Left lung (tissue), 14 donors: ENCODE measurements at places on chromosomes 6 and 20. TPM values are rescaled to one million over a fixed set of nuclear protein-coding genes. Genes with fewer than 3 reads are reported as not detected.

Gene CCN5
- 0.45 TPM for polyA plus RNA-seq

Gene SIGLEC1
- 2.7 TPM for polyA plus RNA-seq

Gene GRIK2
- 0.66 TPM for polyA plus RNA-seq

Gene GUCA1A
- polyA plus RNA-seq: not detected

Gene MYCT1
- polyA plus RNA-seq: 33.4 TPM

Gene FAM83C
- not detected for polyA plus RNA-seq

Gene MACROD2
- polyA plus RNA-seq: 8.5 TPM

Gene SEMG1
- polyA plus RNA-seq: not detected

Gene NHSL1
- 90.2 TPM for polyA plus RNA-seq

Gene PTK7
- polyA plus RNA-seq: 288 TPM

Gene LPA
- 0.23 TPM for polyA plus RNA-seq

Gene VSTM2L
- polyA plus RNA-seq: 21.0 TPM

Gene DDX43
- polyA plus RNA-seq: 1.2 TPM

Gene CST3
- 189 TPM for polyA plus RNA-seq

Gene IL20RA
- polyA plus RNA-seq: 2.6 TPM

Gene MYH7B
- polyA plus RNA-seq: 2.0 TPM

Gene PNPLA1
- polyA plus RNA-seq: 0.15 TPM

Gene NRN1
- 11.9 TPM for polyA plus RNA-seq

Gene GSTA1
- polyA plus RNA-seq: 4.0 TPM

Gene TMEM74B
- polyA plus RNA-seq: 16.3 TPM

Gene POPDC3
- polyA plus RNA-seq: 1.1 TPM

Gene SCUBE3
- polyA plus RNA-seq: 4.2 TPM

Gene MRAP2
- polyA plus RNA-seq: 5.9 TPM

Gene SMOC2
- 9.5 TPM for polyA plus RNA-seq

Gene PROKR2
- polyA plus RNA-seq: not detected

Gene SPEF1
- 1.9 TPM for polyA plus RNA-seq

Gene RTF2
- polyA plus RNA-seq: 116 TPM

Gene HAO1
- polyA plus RNA-seq: not detected

Gene FNDC11
- polyA plus RNA-seq: 0.84 TPM

Gene HCK
- 5.2 TPM for polyA plus RNA-seq

Gene SRSF12
- polyA plus RNA-seq: 11.2 TPM
